Calu3 (cell line): ENCODE measurements at places on chromosomes 7 and 10. TPM values are rescaled to one million over a fixed set of nuclear protein-coding genes. Genes with fewer than 3 reads are reported as not detected.
A peak's percentile ranks its signal among the peaks of the same experiment; 100 is the strongest.

Gene VWC2
- not detected in 2 replicates for total RNA-seq

DNA sequence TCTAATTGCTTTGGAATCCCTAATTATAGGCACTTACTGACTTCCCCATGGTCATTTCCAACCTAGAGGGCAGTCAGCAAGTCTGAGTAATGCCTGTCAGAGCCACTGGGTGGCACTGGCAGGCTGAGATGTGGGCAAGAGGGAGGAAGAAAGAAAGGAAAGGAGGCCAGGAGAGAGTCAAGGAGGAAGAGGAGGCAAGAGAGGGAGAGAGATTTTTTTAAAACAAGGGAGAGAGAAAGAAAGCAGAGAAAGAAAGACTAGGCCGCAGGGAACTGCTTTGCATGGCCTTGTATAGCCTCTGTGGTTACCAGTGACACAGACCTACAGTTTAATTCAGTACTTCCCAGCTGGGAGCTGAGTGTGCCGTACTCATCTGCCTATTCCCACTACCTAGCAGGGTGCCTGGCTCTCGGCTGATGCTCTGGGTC, 210.4 kb upstream of the ADO start:
- no peak overlapping the region for H3K4me3 ChIP-seq
- H3K36me3 ChIP-seq, result no peaks in the 10 kb centered on the region
- H3K27ac ChIP-seq, result no peak overlapping the region
- H3K4me1 ChIP-seq, result no peaks in the 10 kb centered on the region

GRCh38 chr7:111401516-111401915, 160.8 kb downstream of the IMMP2L start:
- DNase-seq, result no peak
- no peaks in the 10 kb centered on the region for H3K4me1 ChIP-seq
- no peaks in the 10 kb centered on the region for H3K36me3 ChIP-seq

GRCh38 chr10:126380352-126381076, 7.8 kb downstream of the ADAM12 start:
- H3K4me3 ChIP-seq, result no peak overlapping the region
- no peak for DNase-seq
- H3K36me3 ChIP-seq, result no peaks in the 10 kb centered on the region
- no peaks in the 10 kb centered on the region for H3K4me1 ChIP-seq
- H3K27ac ChIP-seq, result no peak overlapping the region

Gene ADCY1
- total RNA-seq, result 7.6 and 8.8 TPM in 2 replicates

- H3K36me3 ChIP-seq, result no peaks in the 10 kb centered on the region
- no peak overlapping the region for H3K4me3 ChIP-seq
- no peaks in the 10 kb centered on the region for H3K27me3 ChIP-seq
Measured at GRCh38 chr7:101595246-101595645, 33.9 kb downstream of the MYL10 start.

DNA sequence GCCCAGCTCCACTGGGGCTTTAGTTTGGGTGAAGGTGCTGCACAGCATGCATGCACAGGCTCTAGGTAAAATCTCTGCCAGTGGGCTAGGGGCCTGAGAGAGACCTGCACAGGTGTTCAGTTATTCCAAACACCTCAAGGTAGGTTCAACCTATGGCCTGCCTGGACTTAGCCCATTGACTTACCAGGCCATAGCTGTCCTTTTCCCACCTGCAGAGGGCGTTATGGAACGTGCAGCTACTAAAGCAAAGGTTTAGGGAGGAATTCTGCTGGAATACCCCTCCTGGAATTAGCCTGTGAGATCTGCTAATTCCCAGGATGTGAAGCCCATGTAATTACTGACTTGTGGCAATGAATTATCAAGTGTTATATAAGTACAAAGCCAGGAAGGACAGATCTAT, 3.6 kb downstream of the VWC2 start:
- no peaks in the 10 kb centered on the region for H3K36me3 ChIP-seq
- H3K27me3 ChIP-seq, result peaks cover 13% of the 10 kb centered on the region
- no peaks in the 10 kb centered on the region for H3K4me1 ChIP-seq
- H3K4me3 ChIP-seq, result no peak overlapping the region

Gene BRAF
- total RNA-seq, result 31.3 and 33.3 TPM in 2 replicates

DNA sequence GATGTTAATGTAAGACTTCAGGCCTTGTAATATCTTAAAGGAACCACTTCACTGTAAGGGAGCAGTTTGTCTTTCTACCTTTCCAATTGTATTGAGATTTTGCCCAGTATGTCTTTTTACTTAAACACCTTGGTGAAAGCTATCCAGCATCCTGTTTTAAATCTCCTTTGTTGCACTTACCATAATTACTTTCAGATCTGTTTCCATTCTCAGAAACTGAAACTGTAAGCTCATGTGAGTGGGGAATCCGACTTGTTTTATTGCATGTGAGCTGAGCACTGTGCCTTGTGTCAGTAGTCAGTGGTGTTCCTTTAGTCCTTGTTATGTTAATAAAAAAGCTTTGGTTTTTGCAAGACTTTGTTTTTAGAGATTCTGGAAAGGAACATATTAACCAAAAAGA, 42.2 kb downstream of the BMPR1A start:
- no peak overlapping the region for H3K27ac ChIP-seq
- no peak overlapping the region for H3K4me3 ChIP-seq
- no peaks in the 10 kb centered on the region for H3K36me3 ChIP-seq
- DNase-seq, result no peak

Gene AGR2
- 378 and 444 TPM in 2 replicates for total RNA-seq

DNA sequence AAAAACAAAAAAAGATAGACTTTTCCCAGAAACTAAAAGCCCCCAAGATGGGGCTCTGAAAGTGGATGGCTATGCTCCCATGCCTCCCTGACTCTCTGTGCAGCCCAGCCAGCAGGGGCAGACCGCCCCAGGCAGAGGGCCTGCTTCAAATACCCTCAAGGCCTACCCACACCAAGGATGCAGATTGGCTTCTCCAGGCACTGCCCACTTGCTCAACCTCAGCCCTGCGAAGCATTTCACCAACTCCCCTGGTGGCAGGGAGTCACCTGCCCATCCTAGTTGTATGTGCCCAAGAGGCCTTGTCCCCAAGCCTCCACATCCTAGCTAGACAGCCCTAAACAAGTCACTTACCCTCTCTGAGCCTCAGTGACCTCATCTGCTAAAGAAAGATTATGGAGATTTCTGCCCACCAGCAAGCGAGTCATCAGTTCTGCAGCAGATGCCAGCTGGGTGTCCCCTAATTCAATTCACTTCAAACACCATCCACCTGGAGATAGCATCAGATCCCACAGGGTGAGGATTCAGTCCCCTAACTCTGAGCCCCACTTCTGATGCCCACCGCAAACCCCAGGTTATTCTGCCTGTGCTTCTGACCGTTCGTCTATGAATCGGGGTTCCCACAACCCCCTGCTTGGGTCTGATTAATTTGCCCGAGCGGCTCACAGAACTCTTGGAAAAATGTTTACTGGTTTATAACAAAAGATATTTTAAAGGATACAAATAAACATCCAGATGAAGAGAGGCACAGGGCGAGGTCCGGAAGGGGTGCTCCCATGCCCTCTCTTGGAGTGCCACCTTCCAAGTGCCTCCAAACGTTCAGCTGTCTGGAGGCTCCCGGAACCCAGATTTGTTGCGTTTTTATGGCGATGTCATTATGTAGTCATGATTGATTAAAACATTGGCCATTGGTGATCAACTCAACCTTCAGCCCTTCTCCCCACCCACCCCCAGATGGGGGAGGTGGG, 18.6 kb upstream of the ZMIZ1 start:
- no peak overlapping the region for H3K27ac ChIP-seq
- H3K36me3 ChIP-seq, result no peaks in the 10 kb centered on the region
- no peaks in the 10 kb centered on the region for H3K27me3 ChIP-seq
- H3K4me3 ChIP-seq, result no peak overlapping the region
- peaks cover 8% of the 10 kb centered on the region for H3K4me1 ChIP-seq
- no peak for DNase-seq

GRCh38 chr7:90957883-90958282, 306.4 kb upstream of the FZD1 start:
- no peak overlapping the region for H3K4me3 ChIP-seq
- no peaks in the 10 kb centered on the region for H3K4me1 ChIP-seq
- H3K36me3 ChIP-seq, result no peaks in the 10 kb centered on the region
- no peaks in the 10 kb centered on the region for H3K27me3 ChIP-seq
- no peak for DNase-seq
- H3K27ac ChIP-seq, result no peak overlapping the region

Gene MMP21
- 0.24 TPM in 1 of 2 replicates, not detected in the other for total RNA-seq

DNA sequence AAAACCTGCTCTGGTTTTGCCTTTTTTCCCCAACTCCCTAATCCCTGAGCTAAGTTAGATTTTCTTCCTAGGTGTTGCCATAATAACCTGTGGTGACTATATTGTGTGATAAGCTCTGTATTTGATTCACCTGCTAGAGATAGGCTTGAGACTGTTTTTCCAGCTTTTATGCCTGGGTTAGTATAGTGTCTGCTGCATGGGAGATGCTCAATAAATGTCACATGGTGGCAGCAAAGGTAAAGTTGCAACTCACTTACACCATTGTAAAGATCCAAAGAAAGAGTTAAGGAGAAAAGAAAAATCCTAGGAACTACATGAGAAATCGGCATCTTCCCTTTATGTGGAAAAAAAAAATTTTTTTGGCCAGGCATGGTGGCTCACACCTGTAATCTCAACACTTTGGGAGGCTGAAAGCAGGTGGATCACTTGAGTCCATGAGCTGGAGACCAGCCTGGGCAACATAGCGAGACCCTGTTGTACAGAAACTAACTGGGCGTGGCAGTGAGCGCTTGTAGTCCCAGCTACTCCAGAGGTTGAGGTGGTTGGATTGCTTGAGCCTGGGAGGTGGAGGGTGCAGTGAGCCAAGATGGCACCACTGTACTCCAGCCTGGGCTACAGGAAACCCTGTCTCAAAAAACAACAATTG, 3.7 kb downstream of the CCNJ start:
- no peak overlapping the region for H3K4me3 ChIP-seq
- H3K36me3 ChIP-seq, result peaks cover 12% of the 10 kb centered on the region
- no peak overlapping the region for H3K27ac ChIP-seq
- no peaks in the 10 kb centered on the region for H3K27me3 ChIP-seq

- no peaks in the 10 kb centered on the region for H3K27me3 ChIP-seq
- peaks cover 18% of the 10 kb centered on the region for H3K4me1 ChIP-seq
- H3K4me3 ChIP-seq, result no peak overlapping the region
- no peak for DNase-seq
- no peaks in the 10 kb centered on the region for H3K36me3 ChIP-seq
Measured at GRCh38 chr10:75766106-75766505, 334.7 kb downstream of the LRMDA start.

DNA sequence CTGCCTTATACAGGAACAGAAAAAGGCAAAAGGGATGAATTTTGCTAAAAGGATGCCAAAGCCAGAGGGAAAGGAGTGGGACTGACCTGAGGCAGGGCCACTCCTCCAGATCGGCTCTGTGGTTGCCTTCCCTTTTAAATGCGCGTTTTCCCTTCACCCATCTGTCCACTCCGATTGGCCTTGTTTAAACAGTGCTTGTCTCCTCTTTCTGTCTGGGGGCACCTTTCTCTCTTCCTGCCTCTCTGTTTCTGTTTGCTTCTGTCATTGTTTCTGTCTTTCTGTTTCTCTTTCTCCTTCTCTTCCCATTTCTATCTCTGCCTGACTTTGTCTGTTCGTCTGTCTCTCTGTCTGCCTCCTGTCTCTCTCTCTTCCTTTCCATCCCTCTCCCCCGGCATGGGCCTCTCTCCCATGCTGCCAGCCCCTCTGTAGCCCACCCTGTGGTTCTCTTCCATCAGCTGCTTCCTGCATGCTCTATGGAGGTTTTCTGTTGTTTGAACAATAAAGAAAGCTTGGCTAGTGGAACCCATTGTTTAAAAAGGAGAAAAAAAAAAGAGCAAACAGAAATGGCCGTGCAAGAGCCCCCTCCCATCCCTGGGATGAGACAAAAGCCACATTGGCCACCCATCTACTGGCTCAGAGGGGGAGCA, 29.5 kb upstream of the HSPB1 start:
- no peaks in the 10 kb centered on the region for H3K36me3 ChIP-seq
- peaks cover 8% of the 10 kb centered on the region for H3K4me1 ChIP-seq
- no peak overlapping the region for H3K4me3 ChIP-seq
- DNase-seq, result no peak
- H3K27ac ChIP-seq, result no peak overlapping the region

DNA sequence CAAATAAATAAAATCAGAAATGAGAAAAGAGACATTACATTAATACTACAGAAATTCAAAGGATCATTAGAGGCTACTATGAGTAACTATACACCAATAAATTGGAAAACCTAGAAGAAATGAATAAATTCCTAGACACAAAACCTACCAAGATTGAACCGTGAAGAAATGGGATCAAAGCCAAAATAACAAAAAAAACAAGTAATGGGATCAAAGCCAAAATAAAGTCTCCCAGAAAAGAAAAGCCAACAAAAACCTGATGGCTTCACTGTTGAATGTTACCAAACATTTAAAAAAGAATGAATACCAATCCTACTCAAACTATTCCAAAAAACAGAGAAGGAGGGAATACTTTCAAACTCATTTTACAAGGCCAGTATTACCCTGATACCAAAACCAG, 20.0 kb downstream of the GSDME start:
- H3K4me1 ChIP-seq, result no peaks in the 10 kb centered on the region

- H3K27me3 ChIP-seq, result no peaks in the 10 kb centered on the region
- peak; percentile 45 for DNase-seq
- H3K4me3 ChIP-seq, result no peak overlapping the region
- no peak overlapping the region for H3K27ac ChIP-seq
Measured at GRCh38 chr7:67625257-67625737, 628.7 kb downstream of the TYW1 start.

Gene SDK1
- total RNA-seq, result 19.7 and 20.0 TPM in 2 replicates

- no peaks in the 10 kb centered on the region for H3K4me1 ChIP-seq
- H3K27me3 ChIP-seq, result peaks cover 17% of the 10 kb centered on the region
- H3K36me3 ChIP-seq, result peaks cover 9% of the 10 kb centered on the region
- peak within 1 kb of the TSS; percentile 15 for H3K27ac ChIP-seq
Measured at GRCh38 chr7:97005183-97006054, at the start of gene DLX6. Gene DLX6 (plus strand): TSS chr7:97005553. CDS start chr7:97005978, 425 bp downstream.

DNA sequence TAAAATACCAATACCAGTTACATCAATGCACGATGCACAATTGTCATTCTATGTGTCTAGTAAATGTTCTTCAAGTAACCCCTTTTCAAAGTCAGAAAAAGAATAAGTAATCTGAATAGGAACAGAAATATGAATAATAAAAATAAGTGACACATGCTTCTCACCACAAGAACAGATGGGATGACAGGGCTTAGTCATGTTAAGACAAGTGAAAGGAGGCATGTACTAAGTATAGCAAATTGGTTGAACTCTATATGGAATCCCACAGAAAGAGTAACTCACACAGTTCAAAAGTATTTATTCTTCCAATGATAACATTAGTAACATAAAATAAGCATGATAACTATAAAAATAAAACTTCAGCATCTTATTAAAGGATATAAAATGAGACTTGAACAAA, 100.9 kb upstream of the TAS2R16 start:
- no peaks in the 10 kb centered on the region for H3K27me3 ChIP-seq
- no peak overlapping the region for H3K27ac ChIP-seq
- H3K36me3 ChIP-seq, result no peaks in the 10 kb centered on the region

- no peaks in the 10 kb centered on the region for H3K4me1 ChIP-seq
- H3K36me3 ChIP-seq, result no peaks in the 10 kb centered on the region
- no peaks in the 10 kb centered on the region for H3K27me3 ChIP-seq
- H3K27ac ChIP-seq, result no peak overlapping the region
- DNase-seq, result no peak
- no peak overlapping the region for H3K4me3 ChIP-seq
Measured at GRCh38 chr10:116045366-116046356, 227.3 kb downstream of the GFRA1 start.

Gene ACHE
- 3.2 and 11.3 TPM in 2 replicates for total RNA-seq

Gene OR13A1
- total RNA-seq, result not detected in 2 replicates
